ENCODE measurements at places on chromosomes 12 and 14.

- no peak for DNase-seq
Observed at GRCh38 chr12:94167756-94168416, 19.5 kb downstream of the PLXNC1 start.

GRCh38 chr12:1530592-1531152 lies 63.7 kb downstream of the FBXL14 start:
- DNase-seq: no peak

GRCh38 chr12:79764641-79765040 lies 73.9 kb upstream of the PAWR start:
- no peak for DNase-seq

DNA sequence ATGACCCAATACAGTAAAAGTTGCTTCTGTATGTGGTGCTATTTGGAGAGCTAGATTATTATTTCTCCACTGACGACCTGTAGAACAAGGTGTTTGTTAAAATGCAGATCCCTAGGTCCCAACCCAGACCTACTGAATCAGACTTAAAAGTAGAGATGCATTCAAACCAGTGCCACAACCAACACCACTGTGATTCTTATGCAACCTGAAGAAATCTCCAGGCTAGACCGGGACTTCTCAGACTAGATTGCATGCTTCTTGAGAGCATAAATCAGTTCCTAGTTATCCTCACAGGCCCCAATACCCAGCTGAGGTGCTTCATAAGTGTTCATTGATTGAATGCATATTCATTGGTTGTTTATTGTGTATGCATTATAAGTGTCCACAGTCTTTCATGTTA lies 78.2 kb downstream of the SPTSSA start:
- no peak for DNase-seq

DNA sequence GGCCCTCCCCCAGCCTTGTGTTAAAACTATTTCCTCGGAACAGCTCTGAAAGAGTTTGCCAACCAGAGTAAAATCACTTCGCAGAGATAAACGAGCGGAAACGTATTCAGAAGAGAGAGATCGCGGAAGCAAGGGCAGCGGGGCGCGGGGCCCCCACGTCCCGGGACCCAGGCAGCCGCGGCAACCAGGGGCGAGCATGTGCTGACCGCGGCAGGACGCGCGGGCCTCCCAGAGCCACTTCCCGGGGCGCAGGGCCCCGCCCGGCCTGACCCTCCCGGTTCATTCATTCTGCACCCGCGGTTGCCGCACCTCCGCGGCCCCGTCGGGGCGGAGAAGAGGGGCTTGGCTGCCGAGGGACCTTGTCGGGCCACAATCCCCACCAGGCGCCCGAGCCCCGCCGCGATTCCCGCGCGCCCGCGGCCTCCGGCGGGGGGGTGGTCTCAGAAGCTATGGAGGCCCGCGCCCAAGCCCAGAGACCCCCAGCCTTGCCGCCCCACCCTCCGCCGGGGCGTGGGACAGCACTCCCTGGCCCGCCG lies 598 bp downstream of the UBE2N start:
- no peak for DNase-seq

GRCh38 chr14:77145975-77146740 lies 4.6 kb upstream of the ZDHHC22 start:
- no peak for DNase-seq

- DNase-seq: no peak
Observed at GRCh38 chr12:69044887-69045286, 111.9 kb upstream of the CPM start.

Measured in AML-193 (cell line).